Cardiac muscle cell (in vitro differentiated cells and primary cell): ENCODE measurements at places on chromosomes 5 and 9. TPM values are rescaled to one million over a fixed set of nuclear protein-coding genes. Genes with fewer than 3 reads are reported as not detected.

The BRINP1 gene
- polyA plus RNA-seq: 4.5 and 4.9 TPM in 2 replicates

The CDK5RAP2 gene
- 33.5 and 52.7 TPM in 2 replicates for polyA plus RNA-seq

- no peak for DNase-seq
Observed at GRCh38 chr9:112170235-112170634, 4.9 kb downstream of the SUSD1 start.

- DNase-seq: peak; percentile 72
Observed at GRCh38 chr5:91219803-91220371, 163.2 kb downstream of the ARRDC3 start.

The SLIT3 gene
- polyA plus RNA-seq: 50.7 and 67.6 TPM in 2 replicates

The KCNIP1 gene
- polyA plus RNA-seq: not detected in 2 replicates

The ADRA1B gene
- 0.79 and 0.84 TPM in 2 replicates for polyA plus RNA-seq

GRCh38 chr9:99041618-99042017 is 63.3 kb upstream of the TGFBR1 start:
- DNase-seq: no peak

DNA sequence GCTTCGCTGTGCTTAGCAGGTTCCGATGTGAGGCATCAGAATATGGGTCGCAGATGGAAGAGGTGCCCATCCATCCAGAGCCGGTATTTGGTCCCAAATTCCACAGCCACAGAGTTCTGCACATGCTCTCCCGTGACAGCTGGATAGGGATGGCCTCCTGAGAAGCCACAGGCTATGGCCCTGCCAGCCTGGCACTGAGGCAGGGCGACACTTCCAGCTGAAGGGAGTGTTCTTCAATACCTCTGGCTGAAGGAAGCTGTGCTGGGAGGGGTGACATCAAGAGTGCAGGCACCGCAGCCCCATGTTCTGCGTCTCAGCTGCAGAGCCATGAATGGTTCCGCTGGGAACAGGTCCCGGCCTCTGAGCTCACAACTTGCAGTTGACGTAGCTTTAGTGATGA is 83.4 kb upstream of the SIMC1 start:
- no peak for DNase-seq
